ENCODE measurements at places on chromosomes 5 and 9.

DNA sequence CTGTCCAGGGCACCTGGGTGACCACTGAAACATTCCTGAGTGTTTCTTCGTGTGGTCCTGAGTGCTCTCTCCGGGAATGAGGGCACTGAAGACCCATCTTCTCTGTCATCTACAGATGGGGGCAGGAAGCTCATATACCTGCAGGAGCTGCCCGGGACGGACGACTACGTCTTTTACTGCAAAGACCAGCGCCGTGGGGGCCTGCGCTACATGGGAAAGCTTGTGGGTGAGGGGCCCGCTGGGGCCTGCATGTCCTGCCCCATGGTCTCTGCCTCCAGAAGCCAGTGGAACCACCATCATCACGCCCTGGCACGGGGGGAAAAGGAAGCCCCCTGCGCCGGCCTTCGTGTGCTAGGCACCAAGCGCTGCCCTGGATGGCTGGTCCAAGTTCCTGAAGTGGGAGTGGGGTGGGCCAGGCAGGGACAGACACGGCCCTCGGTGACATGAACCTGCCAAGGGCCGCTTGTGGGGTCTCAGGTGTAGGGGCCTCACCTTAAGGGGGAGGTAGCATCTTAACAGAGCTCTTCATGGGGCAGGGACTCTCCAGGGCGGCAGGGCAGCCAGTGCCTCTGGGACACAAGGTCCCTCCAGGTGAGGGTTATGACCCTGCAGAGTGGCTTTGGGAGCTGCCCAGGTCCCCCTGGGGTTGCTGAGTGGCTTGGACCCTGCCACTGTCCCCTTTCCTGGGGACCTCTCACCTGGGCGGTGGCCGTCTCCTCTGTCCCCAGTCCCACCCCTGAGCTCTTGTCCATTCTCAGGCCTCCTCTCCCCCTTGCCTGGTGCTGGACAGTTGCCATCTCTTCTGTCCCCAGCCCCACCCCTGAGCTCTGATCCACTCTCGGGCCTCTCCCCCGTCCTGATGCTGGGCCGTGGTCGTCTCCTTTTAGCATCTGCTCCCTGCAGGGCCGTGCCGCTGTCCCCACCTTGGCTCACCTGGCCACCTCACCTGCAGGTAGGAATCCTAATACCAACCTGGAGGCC is 2.1 kb downstream of the OBP2A start:
- DNase-seq = no peak

- DNase-seq = no peak
Observed at GRCh38 chr9:971901-972500, 4.5 kb upstream of the DMRT3 start.

- no peak for DNase-seq
Observed at GRCh38 chr9:98074115-98074990, 17.8 kb downstream of the NANS start.

- DNase-seq = no peak
Observed at GRCh38 chr9:92745881-92746280, 18.8 kb downstream of the BICD2 start.

GRCh38 chr9:14300588-14300987 is 13.4 kb downstream of the NFIB start:
- no peak for DNase-seq

- DNase-seq = no peak
Observed at GRCh38 chr5:118921866-118922265, 66.5 kb downstream of the DTWD2 start.

DNA sequence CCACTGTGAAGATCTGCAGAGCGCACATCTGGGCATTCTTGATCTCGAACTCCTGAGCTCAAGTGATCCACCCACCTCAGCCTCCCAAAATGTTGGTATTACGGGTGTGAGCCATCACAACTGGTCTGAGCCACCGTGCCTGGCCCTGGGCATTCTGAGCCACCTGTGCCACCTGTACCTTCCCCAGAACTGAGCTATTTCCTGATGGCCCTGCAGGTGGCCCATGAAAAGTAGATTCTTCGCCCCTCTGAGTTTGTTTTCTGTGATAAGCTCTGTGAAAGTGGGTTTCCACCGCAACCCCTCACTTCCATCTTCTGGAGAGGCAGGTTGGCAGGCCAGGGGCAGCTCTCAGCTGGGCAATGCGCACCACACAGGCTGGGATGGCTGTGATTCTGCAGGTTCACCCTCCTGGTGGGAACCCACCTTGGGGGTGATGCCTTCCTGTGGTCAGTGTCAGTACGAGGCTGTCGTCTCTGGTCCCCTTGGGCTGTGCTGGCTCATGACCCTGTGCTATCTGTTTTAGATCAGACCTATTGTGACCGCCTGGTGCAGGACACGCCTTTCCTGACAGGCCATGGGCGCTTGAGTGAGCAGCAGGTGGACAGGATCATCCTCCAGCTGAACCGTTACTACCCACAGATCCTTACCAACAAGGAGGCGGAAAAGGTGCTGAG is 11.3 kb downstream of the CARD19 start:
- DNase-seq = no peak

DNA sequence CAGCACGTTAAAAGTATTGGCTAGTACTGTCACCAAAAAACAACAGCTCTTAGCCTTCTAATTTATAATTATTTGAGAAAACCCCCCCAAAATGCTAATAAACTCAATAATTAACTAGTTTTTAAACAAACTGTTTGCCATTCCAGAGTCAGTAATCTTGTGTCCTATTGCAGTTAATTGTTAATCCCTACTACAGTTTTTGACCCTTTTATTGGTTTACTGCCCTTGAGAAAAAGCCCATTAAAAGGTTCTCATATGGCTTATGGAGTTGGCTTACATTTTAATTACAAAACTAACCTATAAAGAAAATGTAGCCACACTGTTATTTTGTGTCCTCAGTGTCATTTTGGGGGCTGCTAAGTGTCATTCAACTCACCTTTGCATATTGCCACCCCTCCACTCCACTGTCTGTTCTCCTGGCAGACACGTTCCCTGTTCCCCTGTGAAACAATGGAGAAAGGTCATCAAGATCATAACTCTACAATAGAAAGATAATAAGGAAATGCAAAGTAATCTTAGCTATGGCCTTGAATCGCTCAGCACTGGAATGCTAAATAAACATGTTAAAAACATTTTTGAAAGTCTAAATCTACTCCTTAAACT is 51.6 kb upstream of the TXNDC8 start:
- DNase-seq = no peak

DNA sequence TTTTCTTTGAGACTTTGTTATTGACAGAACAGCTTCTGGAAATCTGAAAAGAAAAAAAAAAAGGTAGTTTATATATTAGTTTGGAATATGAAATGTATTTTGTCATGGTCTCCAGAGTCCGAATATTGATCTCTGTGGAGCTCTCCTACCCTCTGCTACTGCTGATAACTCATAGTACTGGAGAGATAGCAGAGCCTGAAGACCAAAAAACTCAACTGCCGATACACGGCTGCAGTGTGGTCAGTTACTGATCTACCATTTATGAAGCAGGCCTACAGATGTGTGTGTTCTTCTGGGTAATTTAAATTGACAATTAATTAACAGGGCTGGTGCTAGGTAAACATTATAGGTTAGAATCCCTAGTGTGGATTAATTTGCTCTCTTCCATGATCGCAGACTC is 3.8 kb upstream of the FAM120A start:
- no peak for DNase-seq

DNA sequence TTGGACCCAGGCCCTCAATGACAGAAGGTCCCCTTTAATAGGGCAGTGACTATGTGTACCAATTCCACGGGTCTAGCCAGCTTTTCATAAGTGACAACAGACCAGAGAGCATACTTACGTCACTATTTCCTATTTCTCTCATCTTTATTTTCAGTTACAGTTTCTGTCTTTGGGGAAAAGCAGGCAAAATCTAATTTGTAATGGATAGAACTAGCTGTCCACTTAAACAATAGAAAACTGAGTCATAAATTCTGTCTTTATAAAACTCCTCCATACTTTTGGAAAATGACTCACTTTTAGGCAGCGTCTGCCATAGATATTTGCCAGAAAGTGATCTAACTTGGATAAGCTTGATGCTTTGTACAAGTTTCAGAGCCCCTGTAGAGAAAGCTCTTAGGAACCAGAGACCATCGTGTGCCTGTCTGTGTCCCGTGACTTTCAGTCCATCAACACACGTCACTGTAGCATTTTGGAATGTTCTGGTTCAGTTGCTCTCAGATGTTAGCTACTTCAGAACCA is 101.9 kb downstream of the F2RL2 start:
- DNase-seq = no peak

DNA sequence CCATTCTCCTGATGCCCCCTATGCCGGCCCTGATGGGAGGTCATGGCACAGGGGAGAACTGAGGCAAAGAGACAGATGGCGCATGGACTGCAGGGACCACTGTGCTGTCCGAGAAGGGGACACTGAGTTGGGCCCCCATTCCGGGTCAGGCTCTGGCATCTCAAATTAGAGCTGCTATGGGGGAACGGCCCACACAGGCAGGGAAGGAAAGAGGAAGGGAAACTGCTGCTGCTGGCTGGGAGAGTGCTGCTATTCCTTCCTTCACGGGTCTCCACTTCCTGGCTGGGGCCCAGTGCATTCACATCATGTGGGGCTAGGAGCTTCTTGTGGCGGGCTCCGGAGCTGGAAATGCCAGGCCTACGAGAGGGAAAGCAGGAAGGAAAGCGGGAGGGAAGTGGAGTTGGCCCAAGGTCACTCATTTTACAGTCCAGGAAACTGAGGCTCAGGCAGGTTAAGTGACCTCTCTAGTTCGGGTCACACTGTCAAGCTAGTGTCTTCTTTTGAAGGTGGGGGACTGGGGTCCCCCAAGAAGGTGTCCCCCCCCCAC is 1.3 kb upstream of the CARD19 start:
- DNase-seq = no peak

GRCh38 chr5:178671602-178672144 is 44.8 kb upstream of the CLK4 start:
- no peak for DNase-seq

Data from stimulated activated CD8-positive, alpha-beta memory T cell treated with anti-CD3 and anti-CD28 coated beads, Interleukin-15, amount 100 ng/mL, for 24 hours (primary cell).